ENCODE measurements at places on chromosomes 5 and 9.

- DNase-seq: no peak
Measured at GRCh38 chr9:107472581-107473340, 16.8 kb downstream of the KLF4 start.

DNA sequence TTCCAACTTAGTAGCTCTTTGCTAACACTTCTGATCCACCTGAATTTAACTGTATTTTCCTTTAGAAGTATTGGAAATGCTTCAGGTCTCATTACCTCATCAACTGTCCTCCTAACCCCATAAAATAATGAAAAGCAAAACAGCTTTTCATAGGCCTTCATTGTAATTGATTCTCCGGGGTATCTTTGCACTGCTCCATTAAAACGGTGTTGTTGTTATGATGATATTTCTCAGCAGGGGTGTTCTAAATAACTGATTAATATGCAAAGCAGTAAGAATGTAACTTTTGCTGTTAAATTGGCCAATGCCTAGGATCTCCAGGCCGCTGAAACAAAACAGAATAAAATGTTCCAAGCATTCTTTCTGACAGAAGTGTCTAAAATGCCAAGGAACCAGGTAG is 1983.2 kb downstream of the EFNA5 start:
- no peak for DNase-seq

DNA sequence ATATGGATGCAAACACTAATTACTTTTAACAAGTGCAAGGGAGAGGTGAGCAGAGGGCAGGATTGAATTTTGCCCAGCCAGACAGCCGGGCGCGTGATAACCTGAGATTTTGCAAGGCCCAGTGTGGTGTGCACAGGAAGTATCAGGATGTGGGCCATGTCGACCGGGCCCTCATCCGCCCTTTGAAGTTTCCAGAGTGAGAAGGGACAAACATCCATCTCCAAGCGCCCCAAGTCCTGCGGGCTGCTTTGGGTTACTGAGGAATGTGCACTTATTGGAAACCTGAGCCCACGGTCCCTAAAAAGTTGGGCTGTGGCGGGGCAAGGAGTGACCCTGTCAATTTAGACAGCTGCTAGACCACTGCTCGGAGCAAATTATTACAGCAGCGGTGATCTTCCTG is 272.2 kb upstream of the IRX2 start:
- no peak for DNase-seq

DNA sequence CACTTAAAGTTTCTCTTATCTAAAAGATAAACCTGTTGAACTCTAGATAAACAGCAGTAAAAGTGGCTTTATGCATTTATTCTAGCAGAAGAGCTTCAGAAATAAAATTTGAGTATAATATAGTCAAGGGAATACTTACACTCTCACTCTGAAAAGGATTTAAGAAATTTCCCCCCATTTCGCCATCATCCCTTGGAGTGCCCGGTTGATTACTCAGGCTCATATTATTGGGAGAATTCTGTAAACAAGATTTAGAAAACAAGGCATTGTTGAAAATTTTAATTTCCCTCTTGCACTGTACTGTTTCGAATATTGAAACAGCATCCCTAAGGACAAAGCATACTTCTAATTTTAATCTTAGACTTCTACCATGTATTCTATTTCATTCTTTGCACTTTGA is 34.5 kb upstream of the ACOT12 start:
- no peak for DNase-seq

DNA sequence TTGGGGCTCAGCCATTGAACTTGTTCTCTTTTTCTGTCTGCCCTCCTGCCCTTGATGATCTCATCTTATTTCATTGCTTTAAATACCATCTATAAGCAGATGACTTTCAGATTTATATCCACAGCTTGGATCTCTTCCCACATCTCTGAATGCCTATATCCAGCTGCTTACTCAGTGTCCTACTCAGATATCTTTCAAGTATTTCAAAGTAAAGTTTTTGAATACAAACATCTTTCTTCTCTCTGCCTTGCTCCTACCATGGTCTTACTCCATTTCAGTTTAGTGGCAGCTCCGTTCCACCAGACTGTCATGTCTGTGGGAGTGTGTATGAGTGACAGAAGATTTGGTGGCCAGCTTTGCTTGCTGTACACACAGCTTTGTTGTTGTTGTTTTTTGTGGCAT is 59.7 kb downstream of the ERBIN start:
- DNase-seq: no peak

- DNase-seq: no peak
Measured at GRCh38 chr5:71384706-71385105, 70.7 kb upstream of the BDP1 start.

DNA sequence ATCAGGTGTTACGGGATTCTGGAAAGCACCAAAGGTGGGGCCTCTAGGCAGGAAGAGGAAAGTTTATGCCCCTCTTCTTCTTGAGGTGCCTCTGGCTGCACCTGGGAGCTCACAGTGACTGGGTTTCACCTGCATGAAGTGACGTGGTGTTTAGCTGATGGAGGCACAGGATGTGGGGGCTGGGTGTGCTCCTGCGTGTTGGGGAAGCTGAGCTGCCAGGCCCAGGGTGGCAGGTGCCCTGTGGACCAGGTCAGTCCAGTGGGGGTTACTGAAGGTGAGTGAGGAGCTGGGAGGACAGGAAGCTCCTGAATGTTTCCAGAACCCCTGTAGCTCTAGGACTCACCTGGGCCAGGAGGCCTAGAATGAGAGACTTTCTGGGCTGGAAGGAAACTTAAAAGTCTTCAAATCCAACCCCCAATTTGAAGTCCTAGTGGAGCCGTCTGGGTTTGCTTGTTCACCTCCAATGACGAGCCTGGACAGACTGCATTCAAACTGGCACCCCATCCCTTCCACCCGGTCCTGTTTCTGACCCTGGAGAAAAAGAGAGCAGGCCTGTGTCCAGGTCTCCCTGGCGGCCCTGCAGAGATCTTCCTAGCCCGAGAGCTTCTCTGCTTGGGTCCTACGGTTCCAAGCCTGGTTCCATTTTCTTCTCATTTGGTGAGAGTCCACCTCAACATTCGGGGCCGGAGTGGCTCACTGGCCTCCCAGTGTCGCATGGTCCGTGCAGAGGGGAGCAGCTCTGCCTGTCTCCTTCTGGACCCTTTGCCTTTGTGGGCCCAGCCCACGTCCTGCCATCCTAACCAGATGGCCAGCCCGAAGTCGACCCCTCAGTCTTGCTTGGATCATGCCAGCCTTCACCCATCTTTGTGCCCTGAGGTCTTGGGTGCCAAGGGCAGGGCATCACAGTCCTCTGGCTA is 22.3 kb downstream of the TRAF1 start:
- DNase-seq: peak; percentile 39

GRCh38 chr9:114224247-114224610 is 68.9 kb downstream of the COL27A1 start:
- DNase-seq: no peak

- no peak for DNase-seq
Measured at GRCh38 chr9:82969291-82969690, 93.7 kb downstream of the RASEF start.

DNA sequence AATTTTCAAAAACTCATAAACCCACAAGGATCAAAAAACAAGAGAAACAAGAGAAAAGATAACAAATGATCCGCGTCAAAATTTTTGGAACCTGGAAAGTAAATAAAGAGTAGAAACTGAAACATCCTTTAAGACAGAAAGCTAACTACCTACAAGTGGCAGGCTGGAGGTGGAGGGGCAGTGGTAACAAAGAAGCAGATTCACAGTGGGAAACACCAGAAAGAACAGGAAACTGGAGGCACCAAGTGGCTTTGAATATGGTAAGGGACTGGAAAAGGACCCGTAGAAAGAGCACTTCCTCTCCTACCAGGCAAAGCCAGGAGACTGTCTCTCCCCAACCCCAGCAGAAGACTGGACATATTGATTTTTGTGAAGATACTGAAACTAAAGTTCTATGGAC is 100.6 kb upstream of the TARS1 start:
- DNase-seq: no peak

DNA sequence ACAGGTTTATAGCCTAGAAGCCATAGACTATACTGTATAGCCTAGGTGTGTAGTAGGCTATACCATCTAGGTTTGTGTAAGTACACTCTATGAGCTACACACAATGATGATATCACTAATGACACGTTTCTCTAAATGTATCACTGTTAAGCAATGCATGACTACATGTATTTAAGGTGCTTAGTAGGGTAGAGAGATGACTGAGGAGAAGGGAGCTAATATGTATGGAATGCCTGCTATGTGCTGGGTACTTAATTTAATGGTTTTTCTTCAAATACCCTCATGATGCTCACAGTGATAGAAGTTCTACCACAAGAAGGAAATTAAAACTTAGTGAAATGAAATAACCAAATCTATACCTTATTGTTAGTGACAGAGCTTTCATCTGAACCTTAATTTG is 1785.5 kb downstream of the EFNA5 start:
- no peak for DNase-seq

DNA sequence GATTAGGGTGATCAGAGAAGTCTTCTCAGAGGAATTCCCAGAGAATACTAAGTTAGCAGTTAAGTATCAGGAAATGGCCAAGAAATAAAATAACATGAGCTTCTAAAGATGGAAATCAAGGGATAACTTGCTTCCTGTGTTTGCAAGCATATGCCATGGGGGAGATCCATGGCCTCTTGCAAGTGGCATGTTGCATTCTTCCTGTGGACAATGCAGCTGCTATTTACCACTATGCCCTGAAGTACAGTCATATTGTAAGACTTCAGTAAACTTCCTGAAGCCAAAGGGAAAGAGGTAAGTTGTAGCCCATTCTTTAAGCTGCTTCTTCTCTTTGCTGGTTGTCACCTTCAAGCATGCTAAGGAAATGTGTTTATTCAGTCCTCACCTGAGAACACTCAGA is 154.7 kb upstream of the RUSC2 start:
- DNase-seq: no peak

- peak; percentile 80 for DNase-seq
Measured at GRCh38 chr9:19451240-19452087, 42.7 kb downstream of the ACER2 start.

DNA sequence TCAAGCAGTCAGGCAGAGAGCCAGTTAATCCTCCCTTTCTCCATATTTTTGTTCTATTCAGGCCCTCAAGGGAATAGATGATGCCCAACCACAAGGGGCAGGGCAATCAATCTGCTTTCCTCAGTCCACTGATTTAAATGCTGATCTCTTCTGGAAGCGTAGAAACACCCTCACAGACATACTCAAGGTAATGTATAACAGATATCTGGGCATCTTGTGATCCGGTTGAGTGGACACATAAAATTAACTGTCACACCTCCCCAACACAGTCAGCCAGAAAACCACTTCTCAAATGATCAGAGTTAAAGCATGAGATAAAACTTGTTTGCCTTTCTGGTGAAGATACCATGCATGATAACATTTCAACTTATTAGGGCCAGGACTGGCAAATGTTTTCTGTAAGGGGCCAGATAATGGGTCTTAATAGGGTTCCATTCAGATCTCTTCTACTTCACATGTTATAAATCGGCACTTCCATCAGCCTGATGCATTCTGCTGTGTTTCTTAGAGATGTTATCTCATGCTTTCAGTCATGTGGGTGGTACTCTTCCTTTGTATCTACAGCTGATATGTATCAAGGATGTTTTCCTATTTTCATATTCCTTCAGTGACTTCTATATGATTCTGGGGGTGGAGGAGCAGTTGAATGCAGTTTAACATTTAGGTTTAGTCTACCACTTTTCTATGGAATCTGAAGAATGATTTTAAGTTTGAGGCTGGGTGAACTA is 58.9 kb upstream of the CNTLN start:
- no peak for DNase-seq

DNA sequence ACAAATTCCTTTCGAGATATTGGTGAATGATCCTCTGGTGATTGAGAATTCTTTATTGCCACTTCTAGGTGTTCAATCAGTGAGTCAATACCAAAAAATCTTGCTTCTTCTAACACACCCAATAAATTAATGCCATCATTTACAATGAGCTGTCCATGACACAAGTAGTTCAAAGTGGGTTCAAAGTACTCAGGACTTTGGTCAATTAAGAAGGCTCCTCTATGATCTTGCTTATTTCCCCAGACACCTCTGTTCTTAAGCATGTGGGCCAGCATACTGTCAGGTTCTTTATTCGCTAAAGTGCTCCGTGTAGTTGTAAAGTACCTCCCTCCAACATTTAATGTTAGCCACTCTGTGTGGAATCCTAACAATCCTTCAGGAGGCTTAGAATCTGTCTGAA is 127.1 kb downstream of the WDR70 start:
- DNase-seq: no peak

DNA sequence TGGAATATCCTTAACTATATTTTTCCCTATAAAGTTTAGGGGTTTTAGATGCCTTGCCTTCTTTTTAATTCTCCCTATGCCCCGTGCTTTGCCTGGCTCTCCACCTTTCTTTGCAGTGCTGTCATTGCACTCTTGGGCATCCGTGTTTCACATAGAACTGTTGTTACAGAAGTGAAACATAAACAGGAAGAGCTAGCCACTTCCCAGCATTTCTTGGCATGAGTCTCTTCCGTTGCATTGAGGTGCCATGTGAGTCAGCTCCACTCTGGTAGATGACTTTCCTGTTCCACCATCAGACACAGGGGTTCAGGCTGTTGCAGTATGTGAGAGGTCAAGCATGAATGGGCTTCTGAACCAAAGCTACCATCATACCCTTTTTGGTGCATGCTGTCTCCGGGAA is 73.4 kb downstream of the ANGPTL2 start:
- DNase-seq: peak; percentile 78

DNA sequence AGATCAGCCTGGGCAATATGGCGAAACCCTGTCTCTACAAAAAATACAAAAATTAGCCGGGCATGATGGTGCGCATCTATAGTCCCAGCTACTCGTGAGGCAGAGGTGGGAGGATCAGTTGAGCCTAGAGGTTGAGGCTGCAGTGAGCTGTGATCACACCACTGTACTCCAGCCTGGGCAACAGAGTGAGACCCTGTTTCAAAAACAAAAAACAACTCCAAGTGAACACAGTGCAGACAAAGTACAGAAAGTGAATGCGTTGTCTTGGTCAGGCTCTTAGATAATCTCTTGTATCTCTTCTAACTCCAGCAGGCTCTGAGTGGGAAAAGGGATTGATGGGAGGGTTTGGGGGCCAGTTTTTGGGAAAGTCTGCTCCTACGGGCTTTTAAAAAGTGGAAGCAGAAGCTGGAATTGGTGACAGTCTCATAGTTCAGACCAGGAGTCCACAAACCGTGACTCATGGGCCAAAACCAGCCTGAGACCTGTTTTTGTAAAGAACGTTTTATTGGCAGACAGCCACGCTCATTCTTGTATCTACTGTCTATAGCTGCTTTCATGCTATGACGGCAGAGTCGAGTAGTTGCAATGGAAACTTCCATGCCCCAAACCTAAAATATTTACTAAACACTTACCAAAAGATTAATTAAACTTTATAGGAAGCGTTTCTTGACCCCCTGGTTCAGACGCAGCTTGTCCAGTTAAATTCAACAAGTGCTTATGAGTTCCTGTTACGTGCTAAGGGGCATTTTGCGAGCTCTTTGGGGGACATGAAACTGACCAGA is 32.9 kb downstream of the NDST1 start:
- DNase-seq: no peak

DNA sequence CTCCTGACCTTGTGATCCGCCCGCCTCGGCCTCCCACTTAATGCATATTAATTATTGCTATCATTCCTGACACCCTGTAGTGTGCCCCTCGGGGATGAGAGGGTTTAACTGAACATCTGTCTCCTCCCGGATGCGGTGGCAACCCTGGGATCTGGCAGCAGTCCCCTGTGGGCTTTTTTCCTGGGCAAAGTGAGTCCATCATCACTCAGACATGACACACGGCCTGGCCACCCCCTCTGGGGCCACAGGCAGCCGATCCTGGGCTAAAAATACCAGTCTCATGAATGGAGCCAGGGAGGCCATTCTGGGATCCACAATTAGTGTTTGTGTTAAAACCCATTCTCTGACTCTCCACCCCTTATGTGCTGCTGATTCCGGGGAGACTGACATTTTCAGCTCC is 161.2 kb downstream of the RGS3 start:
- no peak for DNase-seq

All from GM12865 (cell line).